Pancreas (tissue), 10 donors: ENCODE measurements at places on chromosomes 12 and 14. TPM values are rescaled to one million over a fixed set of nuclear protein-coding genes. Genes with fewer than 3 reads are reported as not detected.

AHNAK2 gene
- 1.4 TPM for polyA plus RNA-seq

HNF1A gene
- 17.2 TPM for polyA plus RNA-seq

HOXC6 gene
- polyA plus RNA-seq, result 0.14 TPM

SALL2 gene
- 2.3 TPM for polyA plus RNA-seq

POTEG gene
- not detected for polyA plus RNA-seq

ACSS3 gene
- polyA plus RNA-seq, result 2.1 TPM

IFI27L1 gene
- 14.3 TPM for polyA plus RNA-seq

LTB4R2 gene
- polyA plus RNA-seq, result 0.73 TPM

TEAD4 gene
- polyA plus RNA-seq, result 17.4 TPM
